ENCODE measurements at places on chromosomes 7 and 10.

GRCh38 chr7:101402081-101402779, 39.6 kb downstream of the COL26A1 start:
- DNase-seq, result peak; percentile 95

DNA sequence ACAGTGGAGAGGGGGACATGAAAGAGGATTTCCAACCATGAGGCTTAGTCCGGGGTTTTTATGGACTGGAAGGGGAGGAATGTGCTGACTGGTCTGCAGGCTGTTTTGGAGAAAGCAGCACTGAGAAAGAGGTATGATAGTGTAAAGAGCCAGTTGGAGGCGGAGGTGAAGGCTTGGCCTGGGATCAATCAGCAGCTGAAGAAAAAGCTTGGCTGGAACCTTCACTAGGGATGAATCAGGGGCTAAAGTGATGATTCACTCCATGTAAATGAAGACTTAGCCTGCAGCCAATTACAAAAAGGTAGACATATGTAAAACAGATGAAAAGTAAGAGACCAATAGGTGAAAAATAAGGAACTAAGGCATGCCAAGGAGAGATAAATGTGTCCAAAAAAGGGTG, 1382.6 kb downstream of the GATA3 start:
- no peak for DNase-seq

DNA sequence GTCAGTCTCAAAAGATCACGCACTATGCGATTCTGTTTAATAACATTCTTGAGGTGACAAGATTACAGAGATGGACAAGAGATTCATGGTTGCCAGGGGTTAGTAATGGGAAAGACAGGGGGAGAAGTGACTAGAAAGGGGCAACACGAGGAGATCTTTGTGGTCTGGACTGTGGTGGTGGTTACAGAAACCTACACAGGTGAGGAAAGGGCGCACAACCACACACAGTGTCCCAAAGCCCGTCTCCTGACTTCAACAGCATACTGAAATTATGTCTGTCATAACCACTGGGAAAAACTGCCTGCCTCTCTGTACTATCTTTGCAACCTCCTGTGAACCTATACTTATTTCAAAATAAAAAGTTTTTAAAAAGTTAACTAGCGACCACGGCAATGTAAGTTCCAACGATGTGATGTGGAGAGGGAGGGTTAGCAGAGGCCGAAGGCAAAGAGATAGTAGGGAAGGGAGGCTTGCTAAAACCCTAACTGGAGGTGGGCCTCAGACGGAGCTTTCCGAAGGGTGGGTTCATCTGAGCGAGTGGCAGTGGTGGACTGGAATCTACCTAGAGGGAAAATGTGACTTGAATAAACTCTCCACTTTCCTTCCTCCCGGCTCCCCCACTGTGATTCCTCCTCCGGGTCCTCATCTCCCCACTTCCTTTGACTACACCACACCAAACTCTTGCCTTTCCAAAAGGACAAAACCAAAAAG, 43.7 kb downstream of the GNA12 start:
- DNase-seq, result no peak

DNA sequence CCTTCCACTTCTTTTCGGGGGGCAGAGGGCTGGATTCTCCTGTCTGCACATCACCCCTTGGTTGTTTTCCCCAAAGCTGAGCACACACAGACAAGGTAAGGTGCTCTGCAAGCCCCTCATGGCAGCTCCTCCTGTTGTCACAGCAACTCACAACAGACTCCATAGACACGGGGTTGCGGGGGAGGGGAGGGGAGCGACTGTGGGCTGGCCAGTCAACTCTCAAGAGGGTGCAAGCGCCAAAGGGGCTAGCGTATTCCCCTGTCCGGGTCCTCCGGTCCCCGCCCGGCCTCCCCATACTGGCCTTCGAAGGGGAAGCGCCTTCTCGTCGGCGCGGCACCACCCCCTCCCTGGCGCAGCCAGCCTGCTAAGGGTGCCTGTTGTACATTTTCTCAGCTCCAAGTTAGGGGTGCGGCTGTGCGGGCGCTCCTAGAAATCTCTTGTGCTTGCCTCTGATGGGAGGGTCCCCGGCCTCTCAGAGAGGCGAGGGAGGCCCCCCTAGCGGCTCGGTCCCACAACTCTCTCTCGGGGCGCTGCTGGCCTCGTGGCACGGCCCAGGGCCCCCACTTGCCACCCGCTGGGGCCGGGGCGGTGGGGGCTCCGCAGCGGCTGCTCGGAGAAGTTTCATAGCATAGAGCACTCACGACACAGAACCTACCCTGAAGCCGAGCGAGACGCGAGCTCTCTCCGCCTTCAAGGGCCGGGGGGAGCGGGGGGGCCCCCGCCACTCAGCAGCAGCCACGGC, 498 bp downstream of the RHOBTB1 start:
- peak; percentile 75 for DNase-seq

- DNase-seq, result no peak
These were observed 73.4 kb downstream of the VSTM2A start for GRCh38 chr7:54615537-54615936.

- no peak for DNase-seq
These were observed at the start of gene LYZL2 for GRCh38 chr10:30629653-30630052. Gene LYZL2 (minus strand): TSS chr10:30629753. CDS start chr10:30626915, 2,838 bp downstream.

DNA sequence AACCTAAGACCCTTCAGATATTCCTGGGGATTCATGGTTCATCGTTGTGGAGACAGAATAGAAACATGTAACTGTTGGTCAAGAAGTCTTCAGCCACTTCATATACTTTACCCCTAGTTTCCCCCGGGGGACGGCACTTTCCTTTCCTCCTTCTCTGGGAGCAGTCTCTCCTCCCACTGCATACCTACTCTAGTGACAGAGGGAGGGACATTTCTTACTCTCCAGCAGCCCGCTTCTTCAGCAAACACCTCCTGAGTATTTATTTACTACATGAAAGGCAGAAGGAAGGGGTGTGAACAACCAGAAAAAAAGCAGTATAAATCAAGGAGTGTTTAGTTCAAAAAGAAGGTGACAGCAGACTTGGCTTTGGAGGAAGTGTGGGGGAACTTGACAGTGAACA, 69.0 kb downstream of the LHFPL3 start:
- no peak for DNase-seq

DNA sequence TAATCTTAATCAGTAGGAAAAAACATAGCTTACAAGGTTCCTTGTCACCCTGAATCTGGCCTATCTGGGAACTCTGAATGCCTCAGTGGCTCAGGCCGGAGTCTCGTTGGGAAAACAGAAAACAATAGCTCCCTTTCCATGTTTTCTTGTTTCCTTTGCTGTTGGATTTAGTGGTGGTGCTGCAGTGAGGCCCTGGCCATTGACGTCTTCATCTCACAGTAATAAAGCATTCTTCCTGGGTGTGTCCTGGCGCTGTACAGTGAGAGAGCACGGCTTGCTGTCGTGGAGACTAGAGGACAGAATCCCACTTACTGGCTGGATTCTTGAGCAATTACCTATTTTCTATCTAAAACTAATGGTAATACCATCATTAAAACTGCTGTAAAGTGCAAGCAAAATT, 1.3 kb upstream of the SPOCK2 start:
- no peak for DNase-seq

GRCh38 chr10:17212802-17213221, 11.3 kb upstream of the TRDMT1 start:
- no peak for DNase-seq

GRCh38 chr7:31192986-31193385, 140.9 kb downstream of the ADCYAP1R1 start:
- DNase-seq, result peak; percentile 94

DNA sequence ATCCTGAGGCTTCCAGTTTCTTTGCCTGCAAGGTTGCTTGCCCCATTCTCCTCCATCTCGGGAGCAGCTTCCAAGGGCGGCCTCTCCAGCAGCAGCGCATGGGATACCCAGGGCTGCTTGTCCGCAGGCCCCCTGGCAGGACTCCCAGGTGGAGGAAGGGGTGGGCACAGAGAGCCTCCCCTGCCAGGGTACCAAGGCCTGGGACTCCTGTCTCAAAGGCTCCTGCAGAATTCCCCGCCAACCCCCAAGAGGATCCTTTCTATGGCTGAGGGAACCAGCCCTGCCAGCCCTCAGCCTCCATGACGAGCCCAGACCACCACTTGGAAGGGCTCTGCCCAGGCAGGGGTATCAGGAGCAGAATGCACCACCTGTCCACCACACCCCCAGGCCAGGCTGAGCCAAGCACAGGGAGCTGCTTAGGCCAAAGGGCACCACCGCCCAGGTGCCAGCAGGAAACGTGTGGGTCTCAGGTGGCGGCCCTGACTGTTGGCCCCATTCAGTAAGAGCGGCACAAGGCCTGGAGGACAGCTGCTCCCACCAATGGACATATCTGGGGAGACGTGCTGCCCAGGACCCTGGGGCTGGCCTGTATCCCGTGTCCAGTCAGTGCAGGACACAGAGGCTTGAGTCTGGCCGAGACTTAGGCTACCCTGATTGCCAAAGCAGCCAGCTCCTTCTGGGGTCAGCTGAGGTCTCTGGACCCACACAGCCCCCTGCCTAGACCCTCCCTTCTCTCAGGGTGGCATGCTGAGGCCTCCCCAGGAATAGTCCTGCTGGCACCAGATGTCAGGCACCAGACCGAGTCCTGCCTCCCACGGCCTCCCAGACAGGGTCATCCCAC, 33.8 kb upstream of the INPP5A start:
- DNase-seq, result no peak

- DNase-seq, result no peak
These were observed 5.0 kb upstream of the TASOR2 start for GRCh38 chr10:5679606-5680005.

DNA sequence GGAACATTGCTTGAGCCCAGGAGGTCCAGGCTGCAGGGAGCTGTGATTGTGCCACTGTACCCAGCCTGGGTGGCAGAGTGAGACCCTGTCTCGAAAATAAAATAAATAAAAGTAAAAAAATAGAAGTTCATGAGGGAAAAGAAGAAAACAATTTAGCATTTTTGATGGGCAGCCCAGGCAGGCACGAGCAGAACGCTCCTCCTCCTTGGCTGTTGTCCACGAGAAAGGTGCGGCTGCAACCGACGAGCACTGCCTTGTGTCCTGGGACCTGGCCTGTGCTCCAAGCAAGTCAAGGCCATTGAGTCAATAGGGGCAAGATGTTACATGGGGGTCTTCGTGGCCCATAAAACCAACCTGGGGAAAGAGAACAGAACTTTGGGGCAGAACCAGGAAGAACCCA, 25.6 kb downstream of the EBF3 start:
- no peak for DNase-seq

GRCh38 chr7:1259621-1260243, 27.1 kb downstream of the UNCX start:
- DNase-seq, result no peak

DNA sequence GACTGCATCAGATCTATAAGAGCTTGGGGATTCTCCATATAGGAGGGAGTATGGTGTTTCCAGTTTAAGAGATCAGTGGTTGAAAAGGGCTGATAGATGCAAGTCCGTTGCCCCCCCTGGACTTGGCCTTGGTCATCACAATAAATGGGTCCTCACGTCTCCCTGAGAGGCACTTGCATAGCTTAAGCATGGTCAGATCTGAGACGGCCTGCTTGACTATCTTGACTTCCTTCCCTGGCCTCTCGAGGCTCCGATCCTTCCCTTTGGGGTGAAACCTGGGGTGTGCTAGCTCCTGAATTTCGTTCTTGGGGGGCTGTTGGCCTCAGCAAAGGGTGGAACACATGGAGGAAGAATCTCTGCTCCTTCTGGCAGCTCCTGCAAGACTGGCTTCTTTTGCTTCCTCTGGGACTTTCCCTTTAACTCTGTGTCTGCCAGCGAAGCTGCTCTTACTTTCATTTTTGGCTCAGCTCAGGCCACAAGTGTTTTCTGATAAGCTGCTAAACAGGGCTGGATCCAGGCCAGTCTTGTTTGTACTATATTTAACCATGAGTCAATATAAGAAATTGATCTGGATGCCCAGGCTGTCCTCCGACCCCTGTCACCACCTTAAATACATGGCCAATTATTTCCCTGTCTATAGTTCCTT, 11.2 kb upstream of the ZNF485 start:
- DNase-seq, result no peak

GRCh38 chr10:125548356-125548755, 134.6 kb downstream of the TEX36 start:
- DNase-seq, result no peak

DNA sequence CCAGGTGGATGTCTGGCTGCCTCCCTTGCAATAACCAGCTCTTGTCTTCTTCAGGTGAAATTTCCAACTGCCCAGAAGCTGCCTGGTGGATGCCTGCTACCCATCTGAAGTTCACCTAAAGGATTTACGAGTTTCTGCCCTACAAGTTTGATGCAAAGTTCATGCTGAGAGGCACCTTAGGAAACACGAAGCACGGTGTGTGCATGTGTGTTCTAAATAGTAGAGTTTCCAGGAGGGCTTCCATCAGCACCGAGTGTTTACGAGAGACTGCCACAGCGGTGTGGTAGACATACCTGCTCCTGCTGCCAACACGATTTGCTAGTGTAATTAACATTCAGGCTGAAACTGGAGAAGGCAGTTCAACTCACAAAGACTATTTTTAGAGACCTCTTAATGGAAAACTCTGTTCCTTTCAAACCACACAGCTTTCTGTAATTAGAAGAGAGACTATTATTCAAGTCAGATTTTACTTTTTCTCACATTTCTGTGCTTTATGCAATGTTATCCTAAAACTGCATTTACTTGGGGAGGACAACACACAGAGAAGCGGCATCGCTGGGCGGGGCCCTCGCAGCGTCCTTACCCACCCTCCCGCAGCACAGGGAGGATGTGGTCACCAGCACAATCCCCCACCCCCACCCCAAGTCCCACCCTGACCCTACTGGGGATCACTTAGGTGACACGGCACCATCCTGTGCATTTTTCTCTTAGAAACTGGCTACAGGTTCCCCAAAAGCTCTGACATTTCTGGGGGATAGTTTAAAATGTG, 15.5 kb upstream of the CPXM2 start:
- no peak for DNase-seq

DNA sequence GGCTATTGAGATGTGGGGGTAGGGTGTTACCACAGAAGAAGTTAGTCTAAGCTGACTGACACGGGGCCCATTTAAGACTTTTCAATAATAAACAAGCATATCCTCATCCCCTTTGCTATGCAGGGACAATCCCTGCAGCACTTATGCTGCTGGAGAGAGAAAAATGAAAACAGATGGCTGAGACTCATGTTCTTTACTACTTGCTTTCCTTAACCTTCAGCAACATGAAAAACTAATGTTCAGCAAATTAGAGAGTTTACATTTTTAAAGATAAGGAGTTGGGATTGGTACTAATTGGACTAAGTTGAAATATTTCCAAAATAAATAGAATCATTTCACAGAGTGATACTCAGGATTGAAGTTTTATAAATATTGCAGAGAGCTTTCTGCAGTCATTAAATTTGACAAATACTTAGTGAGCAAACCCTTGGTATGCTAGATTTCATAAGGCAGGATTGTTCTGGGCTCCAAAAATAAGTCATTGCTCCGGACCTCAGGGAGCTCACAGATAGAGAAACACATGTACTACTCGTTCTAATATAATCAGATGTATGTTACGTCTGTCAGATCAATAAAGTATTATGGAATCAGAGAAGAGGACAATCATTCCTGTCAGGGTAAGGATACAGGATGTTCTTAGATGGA, 147.1 kb upstream of the LRRN3 start:
- DNase-seq, result no peak

All from neural progenitor cell (in vitro differentiated cells).